ENCODE measurements at places on chromosomes 1 and 21.

GRCh38 chr1:18549106-18549505, 68.4 kb downstream of the KLHDC7A start:
- DNase-seq, result no peak

- no peak for DNase-seq
Observed at GRCh38 chr1:230371923-230372703, 54.0 kb downstream of the PGBD5 start.

GRCh38 chr1:88140325-88140724, 543.7 kb upstream of the PKN2 start:
- DNase-seq, result no peak

DNA sequence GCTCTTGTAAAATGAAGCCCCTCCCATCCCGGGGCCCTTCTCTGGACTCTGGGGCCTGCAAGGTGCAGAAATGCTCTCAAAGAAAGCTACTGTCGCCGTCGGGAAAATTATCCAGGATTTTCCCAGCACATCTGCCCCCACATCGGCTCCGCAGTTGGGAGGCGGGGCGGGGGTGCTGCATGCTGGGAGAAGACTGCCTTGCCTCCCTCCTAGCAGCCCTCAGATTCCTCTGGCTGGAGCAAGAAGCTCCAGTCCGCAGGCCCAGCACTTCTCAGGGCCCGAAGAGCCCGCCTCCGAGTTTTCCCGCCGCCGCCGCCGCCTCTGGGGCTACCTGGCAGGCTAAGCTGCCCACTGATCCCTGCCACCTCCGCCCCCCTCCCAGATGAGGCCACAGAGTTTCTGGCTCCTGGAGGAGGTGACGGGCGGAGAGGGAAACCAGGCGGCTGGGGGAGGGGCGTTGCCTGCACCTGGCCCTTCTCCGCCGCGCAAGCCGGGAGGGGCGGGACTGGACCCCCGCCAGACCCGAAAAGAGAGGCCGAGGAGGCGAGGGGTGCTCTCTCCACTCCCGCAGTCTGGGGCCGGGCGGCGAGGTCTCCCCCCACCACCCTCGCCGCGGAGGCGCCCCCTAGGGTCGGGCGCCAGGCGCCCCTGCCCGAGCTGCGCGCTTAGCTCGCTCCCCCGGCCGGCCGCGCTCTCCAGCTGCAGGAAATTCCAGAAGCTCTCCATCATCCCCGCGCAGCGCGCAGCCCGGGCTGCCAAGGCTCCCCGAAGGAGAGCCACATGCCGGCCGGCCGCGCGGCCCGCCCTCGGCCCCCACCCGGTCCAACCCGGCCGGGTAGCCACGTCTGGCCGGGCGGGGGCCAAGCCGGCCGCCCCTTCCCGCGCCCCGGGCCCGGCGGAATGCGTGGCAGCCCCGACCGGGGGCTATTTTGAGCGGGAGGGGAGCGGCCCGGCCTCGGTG, 28.8 kb downstream of the AHDC1 start:
- DNase-seq, result no peak

- no peak for DNase-seq
Observed at GRCh38 chr1:212611000-212611948, 2.7 kb downstream of the ATF3 start.

DNA sequence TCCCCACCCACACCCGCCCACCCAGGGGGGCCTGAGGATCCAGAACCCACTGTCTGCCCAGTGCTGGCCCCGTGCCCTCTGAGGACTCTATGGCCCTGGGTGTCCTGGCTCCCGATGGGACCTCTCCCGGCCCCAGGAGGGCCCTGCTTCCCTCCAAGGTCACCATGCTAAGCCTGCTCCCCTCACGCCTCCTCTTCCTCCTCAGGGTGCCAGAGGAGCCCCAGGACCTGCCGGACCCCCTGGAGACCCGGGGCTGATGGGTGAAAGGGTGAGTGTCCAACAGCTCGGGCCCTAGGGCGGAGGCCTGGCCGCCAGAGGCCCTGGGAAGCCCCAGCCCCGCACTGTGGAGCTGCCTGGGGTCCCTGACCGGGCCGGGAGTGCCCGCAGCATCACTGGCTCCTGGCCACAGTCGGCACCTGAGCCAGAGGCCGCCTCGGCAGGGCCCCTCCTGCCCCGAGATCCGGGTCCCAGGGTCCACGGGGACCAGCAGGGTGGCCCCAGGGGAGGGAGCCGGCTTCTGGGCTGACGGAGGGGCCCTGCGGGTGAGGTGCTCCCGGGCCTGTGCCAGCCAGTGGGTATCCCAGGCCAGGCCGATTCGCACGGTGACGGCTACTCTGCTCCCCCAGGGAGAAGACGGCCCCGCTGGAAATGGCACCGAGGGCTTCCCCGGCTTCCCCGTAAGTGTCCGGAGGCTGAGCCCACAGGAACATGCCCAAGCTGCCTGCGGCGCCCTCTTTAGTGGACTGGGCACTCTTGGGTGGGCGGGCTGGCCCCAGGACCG, 16.1 kb downstream of the COL6A1 start:
- no peak for DNase-seq

GRCh38 chr1:17277511-17278159, 28.7 kb downstream of the PADI3 start:
- no peak for DNase-seq

DNA sequence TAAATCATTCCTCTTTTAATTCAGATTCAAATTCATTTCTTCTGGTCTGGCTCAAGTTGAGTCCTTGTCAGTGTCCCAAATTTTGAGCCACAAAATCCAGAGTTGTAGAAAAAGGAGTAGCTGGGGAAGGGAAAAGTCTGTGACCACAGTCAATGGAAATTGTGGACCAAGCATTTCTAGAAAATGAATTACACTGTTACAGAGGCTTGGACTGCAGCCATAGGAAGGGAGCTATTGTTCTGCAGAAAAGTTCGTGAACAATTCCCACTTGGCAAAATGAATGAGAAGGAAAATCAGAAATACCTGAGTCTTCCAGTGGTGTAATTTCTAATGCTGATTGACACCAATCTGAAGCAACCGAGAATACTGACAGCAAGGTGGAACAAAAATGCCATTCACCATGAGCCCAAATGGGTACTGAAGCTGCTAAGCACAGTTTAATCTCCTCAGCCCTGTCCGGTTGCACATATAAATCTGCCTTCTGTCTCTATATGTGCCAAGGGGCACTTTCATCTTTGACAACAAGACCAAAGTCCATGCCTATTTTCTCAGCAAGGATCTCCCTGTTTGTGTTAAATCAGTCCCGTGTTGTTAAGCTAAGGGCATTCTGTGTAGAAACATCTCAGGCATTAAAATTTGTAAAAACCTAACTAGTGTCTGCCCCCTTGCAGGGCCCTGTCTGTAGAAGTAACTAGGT, 51.3 kb downstream of the TEX35 start:
- no peak for DNase-seq

DNA sequence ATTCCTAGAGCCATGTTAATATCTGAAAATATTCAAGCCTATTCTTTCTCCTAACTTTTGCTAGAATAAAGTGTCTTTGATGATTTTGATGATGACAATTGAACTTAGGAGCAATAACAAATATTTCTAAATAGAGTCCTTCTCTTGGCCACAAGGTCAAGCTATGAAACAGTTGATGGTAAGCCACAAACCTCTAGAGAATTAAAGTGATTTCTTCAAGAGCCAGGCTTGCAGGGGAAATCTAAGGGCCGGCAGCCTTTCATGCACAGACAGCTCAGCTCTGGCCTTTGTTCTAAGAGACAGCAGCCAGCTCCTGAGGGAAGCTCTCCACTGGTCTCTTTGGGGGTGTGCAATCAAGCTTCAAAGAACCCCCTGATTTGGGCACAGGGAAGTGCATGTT, 59.0 kb downstream of the SUSD4 start:
- DNase-seq, result no peak

GRCh38 chr1:89759036-89759435, 61.8 kb upstream of the LRRC8D start:
- no peak for DNase-seq

DNA sequence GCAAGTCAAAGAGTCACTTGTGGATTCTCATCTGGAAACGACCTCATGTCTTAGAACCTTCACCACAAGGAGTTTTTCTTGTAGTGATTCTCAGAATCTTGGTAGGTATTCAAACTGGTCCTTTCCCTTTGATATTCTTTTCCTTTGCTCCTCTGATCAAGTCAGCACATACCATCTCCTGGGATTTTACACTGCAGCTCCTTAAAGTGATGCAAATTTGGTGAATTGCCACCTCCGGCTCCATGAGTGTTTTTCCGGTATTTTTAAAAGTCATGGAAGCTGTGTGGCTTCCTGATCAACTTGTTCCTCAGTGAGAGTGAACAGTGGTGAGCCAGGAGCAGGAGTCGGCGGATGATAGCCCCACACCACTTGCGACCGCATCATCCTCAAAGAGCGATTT, 182.1 kb upstream of the DAB1 start:
- DNase-seq, result no peak

DNA sequence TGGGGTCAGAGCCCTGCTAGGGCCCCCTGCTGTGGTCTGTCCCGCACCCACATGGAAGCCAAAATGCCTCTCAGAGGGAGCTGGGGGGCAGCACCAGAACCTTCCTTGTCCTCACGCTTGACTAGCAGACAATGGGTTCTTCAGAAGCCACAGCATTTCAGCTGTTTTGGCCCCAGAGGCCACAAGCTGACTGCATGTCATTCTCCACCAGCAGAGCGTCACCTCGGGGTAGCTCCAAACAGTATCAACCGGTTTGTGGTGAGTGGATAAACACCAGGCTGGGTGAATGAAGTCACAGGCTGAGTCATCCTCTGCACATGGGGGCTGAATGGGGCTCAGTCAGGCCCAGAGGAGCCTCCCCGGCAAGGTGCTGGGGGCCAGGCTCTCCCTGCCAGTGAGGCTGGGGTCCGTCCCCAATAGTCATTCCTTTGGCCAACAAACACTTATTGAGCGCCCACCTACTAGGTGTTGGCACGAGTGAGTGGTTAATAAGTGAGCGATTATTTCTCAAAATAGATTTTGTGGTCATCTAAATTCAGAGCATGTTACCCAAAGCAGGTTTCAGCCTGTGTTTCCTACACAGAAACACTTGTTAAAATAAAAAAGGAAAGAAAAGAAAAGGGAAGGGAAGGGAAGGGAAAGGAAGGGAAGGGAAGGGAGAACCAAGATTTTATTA, 9.1 kb downstream of the OLIG1 start:
- DNase-seq, result peak; percentile 12

Measured in CD4-positive, alpha-beta T cell treated with Interleukin-17A for 4 hours (primary cell).